A549 treated with DMSO at 1 μM for 4 hours (cell line): ENCODE measurements at places on chromosomes 5 and 9. TPM values are rescaled to one million over a fixed set of nuclear protein-coding genes. Genes with fewer than 3 reads are reported as not detected.

The NACC2 gene
- total RNA-seq, result 23.6 to 33.2 TPM (median 31.2 TPM) in 5 replicates

The PCDHB6 gene
- 0.85 to 1.3 TPM (median 1.1 TPM) in 5 replicates for total RNA-seq

The RANBP17 gene
- total RNA-seq, result 2.5 to 3.8 TPM (median 3.2 TPM) in 5 replicates

The RNF183 gene
- 0.20 TPM in 1 of 5 replicates, not detected in the others for total RNA-seq

The GDF9 gene
- total RNA-seq, result 0.20 to 0.32 TPM (median 0.27 TPM) in 5 replicates

The CAMK2A gene
- total RNA-seq, result 0.96 to 1.4 TPM (median 1.0 TPM) in 5 replicates

The CBY3 gene
- not detected in 5 replicates for total RNA-seq

The MARCOL gene
- not detected in 5 replicates for total RNA-seq

The ZNF474 gene
- 0.14 to 0.48 TPM (median 0.44 TPM) in 5 replicates for total RNA-seq

The HEMGN gene
- total RNA-seq, result not detected in 5 replicates
